NCI-H1417 (cell line): ENCODE measurements at places on chromosomes 16 and 17.

DNA sequence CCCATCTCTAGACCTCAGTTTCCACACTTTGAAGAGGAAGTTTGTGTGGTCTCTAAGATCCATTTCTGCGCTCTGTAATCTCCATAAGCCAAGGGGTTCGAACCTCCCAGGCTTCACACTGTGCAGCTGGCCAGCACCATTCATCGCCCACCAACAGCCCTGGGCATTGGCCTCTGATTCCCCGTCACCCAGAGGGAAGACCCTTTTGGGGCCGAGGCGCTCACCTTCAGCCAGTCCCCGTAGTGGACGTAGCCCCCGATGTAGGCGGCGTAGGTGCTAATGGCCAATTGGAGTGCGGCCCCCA is 678 bp downstream of the TMEM101 start:
- DNase-seq: no peak

DNA sequence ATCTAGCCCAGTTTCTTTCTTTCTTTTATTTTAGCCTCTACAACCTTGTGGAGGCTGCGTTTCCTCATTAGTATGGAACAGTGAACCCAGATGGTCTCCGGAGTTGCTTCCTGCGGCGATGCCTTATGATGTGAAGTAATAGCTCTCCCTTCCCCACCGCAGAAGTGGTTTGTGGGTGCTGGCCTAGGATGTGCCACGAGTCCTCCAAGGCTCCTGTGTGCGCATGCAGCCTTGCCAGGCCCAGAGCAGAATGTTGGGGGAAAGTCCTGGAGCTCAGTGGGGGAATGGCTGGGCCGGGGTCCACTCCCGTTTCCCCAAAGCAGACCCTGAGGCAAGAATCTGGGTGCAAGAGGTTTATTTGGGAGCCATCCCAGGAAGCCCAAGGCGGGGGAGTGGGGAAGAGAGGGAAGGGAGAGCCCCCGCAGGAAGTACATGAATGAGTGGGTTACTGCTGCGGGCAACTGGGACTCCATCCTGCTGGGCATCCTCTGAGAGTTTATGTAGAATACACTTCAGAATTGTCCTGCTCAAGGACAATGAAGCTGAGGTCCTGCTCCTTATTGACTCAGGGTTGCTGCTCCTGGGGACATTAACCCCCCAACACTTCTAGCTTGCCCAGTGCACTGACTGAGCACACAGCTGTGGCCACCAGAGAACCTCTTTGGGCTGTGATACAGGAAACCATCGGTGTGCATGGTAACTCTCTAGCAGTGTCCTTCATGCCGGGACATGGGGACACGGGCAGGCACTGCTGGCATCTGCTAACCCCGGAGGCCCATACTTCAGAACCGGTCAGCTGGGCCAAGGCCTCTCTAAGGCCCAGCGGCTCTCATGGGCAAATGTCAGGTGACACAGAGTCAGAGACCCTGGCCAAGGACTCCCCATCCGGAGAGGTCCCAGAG is 3.7 kb upstream of the HCRT start:
- DNase-seq: no peak

GRCh38 chr17:19551165-19551564 is 17.5 kb downstream of the SLC47A1 start:
- DNase-seq: no peak

DNA sequence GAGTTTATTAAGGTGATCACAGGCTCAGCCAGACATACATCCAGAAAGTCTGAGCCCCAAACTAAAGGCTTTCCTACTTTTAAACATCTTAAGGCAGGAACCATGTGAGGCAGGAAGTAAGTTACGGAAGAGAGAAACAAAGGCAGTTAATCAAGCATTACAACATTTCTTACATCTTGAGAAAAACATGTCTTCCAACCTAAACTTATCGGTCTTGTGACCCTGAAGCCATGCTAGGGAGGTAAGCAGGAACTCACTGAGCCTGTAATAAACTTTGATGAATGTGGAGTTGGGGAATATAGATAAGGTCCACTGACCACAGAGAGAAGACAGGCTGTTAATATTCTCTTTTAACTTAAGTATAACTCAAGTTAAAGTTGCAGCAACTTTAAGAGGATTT is 3.5 kb upstream of the ACSM3 start:
- DNase-seq: no peak

GRCh38 chr16:81035398-81035974 is at the start of gene ATMIN:
Gene ATMIN, plus strand, starts transcription at chr16:81035842. Its CDS starts 29 bp downstream, at chr16:81035871.
- DNase-seq: peak; percentile 92

DNA sequence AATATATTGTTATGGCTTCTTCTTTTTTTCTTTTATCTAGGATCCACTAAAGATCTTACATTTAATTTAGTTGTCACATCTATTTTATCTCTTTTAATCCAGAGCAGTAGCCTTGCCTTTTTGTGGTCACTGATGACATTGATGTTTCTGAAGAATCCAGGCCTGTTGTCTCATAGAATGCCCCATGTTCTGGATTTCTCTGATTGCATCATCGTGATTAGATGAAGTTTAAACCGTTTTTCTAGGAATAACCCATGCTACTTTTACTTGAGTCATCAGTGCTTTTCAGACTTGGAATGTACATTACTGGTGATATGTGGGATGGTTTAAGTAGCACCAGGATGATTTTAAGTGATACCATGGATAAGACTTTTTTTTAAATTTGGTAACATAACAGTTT is 106.4 kb upstream of the CES5A start:
- DNase-seq: no peak
